ENCODE measurements at places on chromosomes 6 and 20. TPM values are rescaled to one million over a fixed set of nuclear protein-coding genes. Genes with fewer than 3 reads are reported as not detected.

GRCh38 chr6:73671911-73672685, 18.3 kb upstream of the SLC17A5 start:
- no peak for DNase-seq

GRCh38 chr6:122818866-122819265, 29.8 kb downstream of the SMPDL3A start:
- no peak for DNase-seq

- DNase-seq, result no peak
These were observed 20.4 kb upstream of the EXOC2 start for GRCh38 chr6:713351-713750.

GRCh38 chr6:127185437-127185995, 67.0 kb downstream of the RSPO3 start:
- DNase-seq, result no peak

DNA sequence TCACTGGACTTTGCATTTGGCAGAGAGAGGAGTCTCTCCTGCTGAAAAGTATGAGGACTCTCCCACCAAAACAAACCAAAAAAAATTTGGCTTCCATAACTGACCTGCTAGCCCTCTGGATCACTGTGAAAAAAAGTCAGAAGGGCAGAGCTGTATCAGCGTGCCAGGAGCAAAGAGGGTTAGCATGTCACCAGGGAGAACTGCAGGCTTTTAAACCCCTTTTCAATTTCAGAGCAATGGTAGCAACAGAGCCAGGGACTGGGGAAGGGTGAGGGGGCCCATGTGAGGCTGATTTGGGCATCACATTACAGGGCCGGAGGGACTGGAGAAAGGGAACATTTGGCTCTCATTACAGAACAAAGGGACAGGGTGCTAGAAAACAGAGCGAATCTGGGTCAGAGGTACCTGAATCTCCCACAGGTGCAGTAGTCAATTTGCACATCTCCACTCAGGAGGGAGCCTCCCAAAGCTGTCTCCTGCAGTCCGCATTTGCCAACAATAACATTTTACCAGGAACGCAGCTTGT, 185.7 kb upstream of the EYA4 start:
- no peak for DNase-seq

LAMA4 gene
- total RNA-seq, result 197 TPM
